Breast epithelium (tissue), 4 donors: ENCODE measurements at places on chromosomes 11 and 22. TPM values are rescaled to one million over a fixed set of nuclear protein-coding genes. Genes with fewer than 3 reads are reported as not detected.
A peak's percentile ranks its signal among the peaks of the same experiment; 100 is the strongest.

The GDPD4 gene
- not detected for total RNA-seq

The CBLIF gene
- not detected for total RNA-seq

The NAV2 gene
- total RNA-seq, result 61.8 TPM

The PGA5 gene
- total RNA-seq, result 2.1 TPM

GRCh38 chr22:28884747-28885350 is 1.5 kb downstream of the ZNRF3 start:
- H3K4me3 ChIP-seq, result peak overlapping the region; percentile 57
- H3K27me3 ChIP-seq, result no peaks in the 10 kb centered on the region
- no peak overlapping the region for H3K27ac ChIP-seq
- no peaks in the 10 kb centered on the region for H3K36me3 ChIP-seq

- peak overlapping the region; percentile 93 for H3K27ac ChIP-seq
- no peak for DNase-seq
- H3K27me3 ChIP-seq, result peaks cover 23% of the 10 kb centered on the region
- H3K4me3 ChIP-seq, result peak overlapping the region; percentile 77
- H3K36me3 ChIP-seq, result no peaks in the 10 kb centered on the region
- peaks cover 6% of the 10 kb centered on the region for H3K4me1 ChIP-seq
Measured at GRCh38 chr11:19711911-19712280, 741 bp upstream of the NAV2 start.
